ENCODE measurements at places on chromosomes 1 and 21. TPM values are rescaled to one million over a fixed set of nuclear protein-coding genes. Genes with fewer than 3 reads are reported as not detected.
A peak's percentile ranks its signal among the peaks of the same experiment; 100 is the strongest.

- H3K4me3 ChIP-seq: no peak overlapping the region
- H3K27me3 ChIP-seq: peaks cover 87% of the 10 kb centered on the region
- DNase-seq: no peak
- H3K27ac ChIP-seq: no peak overlapping the region
- no peaks in the 10 kb centered on the region for H3K4me1 ChIP-seq
These were observed 6.9 kb upstream of the PROX1 start for GRCh38 chr1:213980906-213981305.

DNA sequence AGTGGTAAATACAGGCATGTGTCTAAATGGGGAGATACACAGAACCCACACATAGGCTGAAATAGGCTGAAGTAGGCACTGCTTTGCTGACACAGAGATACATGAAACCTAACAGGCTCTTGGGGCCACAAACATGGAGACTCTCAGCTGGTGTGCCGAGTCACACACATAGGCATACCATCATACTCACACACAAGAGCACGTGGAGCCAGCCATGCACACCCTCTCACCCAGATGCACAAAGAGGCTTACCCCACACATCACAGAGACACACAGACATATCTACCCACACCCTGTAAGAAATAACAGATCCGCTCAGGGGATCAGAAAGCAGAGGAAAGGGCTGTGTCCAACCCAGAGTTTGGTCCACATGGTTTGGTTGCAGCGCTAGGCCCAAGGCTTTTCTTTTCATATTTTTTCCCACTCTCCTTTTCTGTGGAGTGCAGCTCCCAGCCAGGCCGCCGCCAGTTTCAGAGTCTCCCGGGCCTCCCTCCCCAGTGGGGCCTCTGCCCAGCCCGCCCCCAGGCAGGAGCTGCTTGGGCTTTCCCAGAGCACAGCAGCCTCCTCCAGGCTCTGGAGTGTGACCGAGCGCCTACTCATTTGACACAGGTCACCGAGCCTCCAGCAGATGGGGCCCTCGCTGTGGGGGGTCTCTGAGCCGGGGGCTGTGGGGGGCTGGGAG, 3.9 kb upstream of the POU3F1 start:
- no peak overlapping the region for H3K27ac ChIP-seq
- H3K27me3 ChIP-seq: peaks cover 8% of the 10 kb centered on the region
- no peaks in the 10 kb centered on the region for H3K36me3 ChIP-seq
- no peaks in the 10 kb centered on the region for H3K4me1 ChIP-seq

The GOLPH3L gene
- total RNA-seq: 76.9 TPM

DNA sequence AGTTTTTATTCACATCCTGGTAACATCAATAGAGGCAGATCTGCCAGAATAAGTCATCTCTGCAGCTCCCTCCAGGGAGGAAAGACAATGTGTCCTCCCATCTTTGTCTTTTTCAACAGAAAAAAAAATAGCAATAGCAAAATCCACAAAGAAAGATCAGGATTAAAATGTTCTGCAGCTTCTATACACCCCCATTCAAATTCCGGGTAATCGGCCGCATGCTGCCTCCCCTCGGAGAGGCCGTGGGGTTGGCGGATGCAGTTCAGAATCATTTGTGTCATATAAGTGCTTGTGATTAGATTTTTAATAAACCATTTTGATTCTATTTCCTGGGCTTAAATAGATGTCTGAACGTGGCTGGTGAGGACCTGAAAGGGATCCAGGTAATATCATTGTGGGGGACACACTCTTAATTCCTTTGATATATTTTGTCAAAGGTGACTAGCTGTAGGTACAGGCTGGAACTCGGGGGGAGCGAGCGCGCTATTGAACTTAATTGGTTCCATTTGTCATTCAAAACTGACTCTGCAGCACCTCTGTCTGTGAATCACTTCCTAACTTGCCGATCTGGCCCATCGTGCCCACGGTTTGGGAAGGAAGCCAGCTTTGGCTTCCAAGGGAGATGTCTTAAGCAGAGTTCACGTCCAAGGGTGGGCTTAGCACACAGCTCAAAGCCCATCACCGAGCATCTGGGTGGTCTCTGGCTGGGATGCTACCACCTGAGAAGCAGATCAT, 85.6 kb upstream of the ARHGEF16 start:
- H3K27me3 ChIP-seq: peaks cover 14% of the 10 kb centered on the region
- no peak for DNase-seq
- no peaks in the 10 kb centered on the region for H3K36me3 ChIP-seq
- H3K4me1 ChIP-seq: no peaks in the 10 kb centered on the region
- H3K27ac ChIP-seq: no peak overlapping the region

GRCh38 chr1:165162671-165163241, 193.8 kb downstream of the LMX1A start:
- H3K4me1 ChIP-seq: no peaks in the 10 kb centered on the region
- DNase-seq: peak; percentile 81
- no peak overlapping the region for H3K4me3 ChIP-seq
- H3K27ac ChIP-seq: no peak overlapping the region
- H3K36me3 ChIP-seq: no peaks in the 10 kb centered on the region

DNA sequence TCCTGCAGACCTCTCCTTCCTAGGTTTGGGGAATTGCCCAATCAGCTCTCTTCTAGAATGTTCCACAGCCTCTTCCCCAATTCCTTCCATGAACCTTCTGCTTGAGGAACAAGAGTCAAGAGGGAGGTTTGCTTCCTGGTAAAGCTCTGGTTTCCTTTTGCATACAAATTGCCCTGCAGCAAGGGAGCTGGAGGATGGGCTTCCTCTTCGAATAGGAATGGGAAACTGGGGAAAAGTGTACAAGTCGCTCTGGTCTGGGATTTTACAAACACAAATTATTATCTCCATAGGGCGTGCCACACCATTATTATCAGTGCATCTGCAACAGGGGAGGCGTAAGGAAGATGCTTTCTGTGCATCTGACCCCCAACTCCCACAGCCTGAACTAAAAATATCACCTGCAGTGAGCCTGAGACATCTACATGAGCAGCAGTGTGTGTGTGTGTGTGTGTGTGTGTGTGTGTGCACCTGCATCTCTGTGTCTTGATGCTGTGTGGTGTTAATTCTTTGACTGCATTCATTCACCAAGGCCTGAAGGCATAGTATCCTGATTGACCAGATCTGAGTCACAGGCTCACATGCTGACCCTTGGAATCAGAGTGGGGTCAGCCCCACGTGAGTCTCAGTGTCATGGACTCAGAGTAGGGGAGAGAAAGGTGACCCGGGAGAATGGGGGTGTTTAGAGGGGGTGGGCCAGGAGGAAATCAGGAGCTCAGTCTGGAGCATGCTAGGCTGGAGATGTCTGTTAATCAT, 272.9 kb downstream of the KAZN start:
- H3K4me3 ChIP-seq: no peak overlapping the region
- H3K27me3 ChIP-seq: peaks cover 15% of the 10 kb centered on the region
- H3K36me3 ChIP-seq: no peaks in the 10 kb centered on the region
- no peaks in the 10 kb centered on the region for H3K4me1 ChIP-seq
- DNase-seq: no peak

GRCh38 chr1:206087091-206087490, 30.1 kb downstream of the AVPR1B start:
- no peaks in the 10 kb centered on the region for H3K36me3 ChIP-seq
- no peak overlapping the region for H3K4me3 ChIP-seq
- H3K27ac ChIP-seq: no peak overlapping the region
- DNase-seq: no peak
- H3K27me3 ChIP-seq: peaks cover 10% of the 10 kb centered on the region

Measured in MCF 10A (cell line).